Activated gamma-delta T cell treated with anti-CD3 and anti-CD28 coated beads, Interleukin-2, amount 50 U/mL, for 16 hours (primary cell): ENCODE measurements at places on chromosomes 3 and 15.

DNA sequence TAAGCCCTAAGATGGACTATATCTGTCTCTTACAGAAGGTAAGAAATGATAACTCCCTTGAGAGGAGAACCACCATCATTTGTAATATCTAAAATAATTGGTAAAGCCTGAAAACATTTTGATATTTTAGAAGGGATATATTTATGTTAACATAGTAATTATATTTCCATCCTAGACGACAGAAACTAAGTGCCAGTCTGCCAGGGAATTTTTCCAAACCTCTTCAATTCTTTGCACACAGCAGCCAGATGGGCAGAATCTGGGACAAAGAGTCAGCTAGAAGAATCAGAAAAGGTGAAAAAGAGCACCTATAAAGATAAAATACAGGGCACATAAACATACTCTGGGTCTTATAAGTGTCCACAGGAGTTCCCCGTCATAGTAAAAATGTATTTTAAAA lies 70.0 kb upstream of the CBLB start:
- no peak for DNase-seq

GRCh38 chr3:122977746-122978466 lies 49.7 kb downstream of the SEMA5B start:
- no peak for DNase-seq

- no peak for DNase-seq
Measured at GRCh38 chr15:42734076-42734672, 2.8 kb downstream of the CDAN1 start.

DNA sequence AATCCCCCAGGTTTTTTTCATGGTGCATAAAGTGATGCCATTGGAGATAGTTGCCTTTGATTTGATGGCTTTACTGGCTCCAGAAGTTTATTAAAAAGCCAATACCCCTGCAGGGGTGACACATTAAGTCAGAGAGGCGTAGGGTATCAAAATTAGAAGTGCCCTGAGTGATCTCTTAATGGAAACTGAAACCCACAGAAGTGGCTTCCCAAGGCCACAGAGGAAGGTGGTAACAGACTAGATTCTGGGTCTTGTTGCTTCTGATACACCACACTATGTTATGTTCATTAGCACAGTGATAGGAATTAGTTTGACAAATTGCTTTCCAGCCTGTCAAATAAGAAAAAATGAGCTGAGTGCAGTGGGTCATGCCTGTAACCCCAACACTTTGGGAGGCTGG lies 112.3 kb downstream of the IQCH start:
- no peak for DNase-seq

DNA sequence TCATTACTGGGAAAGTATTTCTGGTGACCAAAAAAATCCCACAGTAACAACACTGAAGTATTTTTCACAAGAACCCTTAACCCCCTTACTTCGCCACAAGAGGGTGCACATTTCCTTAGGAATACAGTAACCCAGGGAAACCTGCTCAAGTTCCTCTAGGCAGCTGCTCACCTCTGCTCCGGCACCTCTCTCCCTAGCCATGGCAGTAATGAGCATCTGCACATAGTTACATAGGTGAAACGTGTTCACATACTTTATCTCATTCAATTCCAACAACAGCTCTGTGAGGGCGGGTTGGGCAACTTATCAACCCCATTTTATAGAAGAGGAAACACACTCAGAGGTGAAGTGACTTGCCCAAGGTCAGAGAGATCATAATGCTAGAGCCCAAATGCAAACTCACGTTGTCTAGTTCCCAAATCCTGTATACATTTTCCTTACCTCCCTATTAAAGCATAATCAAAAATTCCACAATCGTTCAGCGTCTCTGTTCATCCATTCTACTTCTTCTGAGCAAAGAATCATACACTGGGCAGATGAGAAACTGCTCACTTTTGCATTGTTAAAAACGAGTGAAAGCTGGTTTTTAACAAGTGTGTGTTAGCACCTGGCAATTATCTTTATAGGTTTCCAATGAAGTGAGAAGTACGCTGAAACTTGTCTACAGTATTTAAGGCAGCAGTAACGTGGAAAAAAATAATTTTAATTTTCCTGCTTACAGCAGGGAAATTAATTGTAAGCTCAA lies 90.7 kb downstream of the IGF2BP2 start:
- DNase-seq, result no peak

GRCh38 chr3:50268703-50269451 lies at the start of gene SEMA3B:
SEMA3B (plus strand) TSS chr3:50269147; CDS start chr3:50269241, 94 bp downstream.
- DNase-seq, result no peak

DNA sequence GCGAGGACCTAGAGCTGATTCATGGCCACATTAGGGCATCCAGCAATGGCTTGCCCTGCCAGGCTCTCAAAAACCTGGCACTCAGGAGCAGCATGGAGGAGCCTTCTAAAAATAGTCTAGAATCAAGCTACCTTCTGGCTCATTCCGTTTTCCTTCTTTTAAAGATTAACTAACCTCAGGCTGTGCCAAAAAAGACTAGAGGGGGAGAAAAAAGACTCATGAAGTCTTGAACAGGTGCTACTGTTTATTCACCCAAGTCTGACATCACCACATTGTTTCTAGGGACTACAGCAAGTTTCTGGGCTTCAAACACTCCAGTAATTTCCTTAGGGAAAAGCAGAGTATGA lies 125.8 kb downstream of the TNIK start:
- DNase-seq, result no peak

DNA sequence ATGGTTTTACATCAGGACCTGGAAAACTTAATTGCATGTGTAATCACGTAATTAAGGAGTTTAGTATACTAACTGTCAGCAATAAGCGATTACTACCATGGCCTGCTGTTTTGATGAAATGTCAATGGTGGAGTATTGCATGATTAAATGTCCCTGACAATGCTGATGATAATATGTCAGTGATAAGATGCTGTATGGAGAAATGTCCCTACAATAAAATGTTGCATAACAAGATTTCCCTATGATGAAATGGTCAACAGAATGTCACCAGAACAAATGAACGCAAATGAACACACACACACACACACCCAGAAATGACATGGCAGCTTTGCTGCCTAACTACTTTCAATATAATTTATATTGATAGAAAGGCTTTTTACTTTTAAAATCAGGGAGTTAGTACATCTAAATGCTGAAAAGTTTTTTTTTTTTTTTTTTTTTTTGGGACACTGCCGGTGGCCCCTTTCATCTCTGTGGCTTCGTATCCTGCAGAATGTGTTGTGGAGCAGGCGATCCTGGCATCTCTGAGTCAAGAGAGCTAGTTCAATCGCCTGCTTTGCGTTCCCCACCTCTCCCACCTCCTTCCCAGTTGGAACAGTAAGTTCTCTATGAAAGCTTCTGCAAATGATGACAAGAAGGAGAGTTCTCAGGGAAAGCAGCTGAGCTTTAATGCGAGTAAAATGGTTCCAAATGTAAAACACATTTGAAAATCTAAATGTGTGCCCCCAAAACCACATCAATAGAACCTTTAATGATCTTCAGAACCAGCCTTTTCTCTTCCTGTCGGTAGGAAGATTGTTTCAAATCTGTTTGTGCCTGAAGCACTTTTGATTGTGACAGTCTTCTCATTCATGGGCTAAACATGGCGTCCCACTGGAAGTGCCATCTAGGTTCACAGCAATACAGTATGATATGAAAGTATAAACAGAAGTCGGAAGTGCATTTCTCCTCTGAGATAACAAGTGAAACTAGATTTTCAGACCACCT lies 170.1 kb upstream of the GBE1 start:
- DNase-seq, result no peak
